ENCODE measurements at places on chromosomes 5 and 9. TPM values are rescaled to one million over a fixed set of nuclear protein-coding genes. Genes with fewer than 3 reads are reported as not detected.
A peak's percentile ranks its signal among the peaks of the same experiment; 100 is the strongest.

DNA sequence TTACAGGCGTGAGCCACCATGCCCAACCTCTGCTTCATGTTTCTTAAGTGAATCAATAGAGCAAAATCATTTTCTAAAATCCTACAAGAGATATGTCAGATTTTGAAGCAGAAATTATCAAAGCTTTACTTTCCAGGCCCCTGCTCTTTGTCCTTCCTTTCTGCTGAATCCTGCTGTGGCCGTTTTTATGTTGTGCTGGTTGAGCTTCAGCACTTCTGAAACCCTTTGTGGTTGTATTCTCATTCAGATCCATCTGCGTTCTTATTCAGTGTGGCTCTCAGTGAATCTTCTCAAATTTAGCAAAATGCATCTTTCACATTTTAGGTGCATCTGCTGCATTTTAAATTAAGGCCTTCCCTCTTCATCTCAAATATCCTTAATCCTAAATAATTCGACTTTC lies 26.0 kb downstream of the JMY start:
- DNase-seq = no peak

DNA sequence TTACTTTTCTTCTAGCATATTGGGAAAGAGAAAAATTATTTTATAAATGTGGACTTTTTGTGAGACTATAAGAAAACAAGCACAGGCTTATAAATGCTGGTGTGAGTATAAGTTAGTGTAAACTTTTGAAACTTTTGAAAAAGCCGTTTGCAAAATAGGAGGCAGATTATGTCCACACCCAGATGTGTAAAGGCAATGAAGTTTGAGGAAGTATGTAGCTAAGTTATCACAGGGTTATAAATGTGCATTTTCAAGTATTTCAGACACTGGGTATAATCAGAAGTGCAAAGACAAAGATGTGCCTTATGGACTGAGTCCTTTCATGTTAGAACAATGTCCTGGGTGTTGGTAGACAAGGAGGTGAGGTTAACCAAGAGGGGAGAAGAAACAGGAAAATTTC lies 85.5 kb downstream of the ANXA1 start:
- no peak for DNase-seq

Gene DHFR
- 64.0 TPM for total RNA-seq

DNA sequence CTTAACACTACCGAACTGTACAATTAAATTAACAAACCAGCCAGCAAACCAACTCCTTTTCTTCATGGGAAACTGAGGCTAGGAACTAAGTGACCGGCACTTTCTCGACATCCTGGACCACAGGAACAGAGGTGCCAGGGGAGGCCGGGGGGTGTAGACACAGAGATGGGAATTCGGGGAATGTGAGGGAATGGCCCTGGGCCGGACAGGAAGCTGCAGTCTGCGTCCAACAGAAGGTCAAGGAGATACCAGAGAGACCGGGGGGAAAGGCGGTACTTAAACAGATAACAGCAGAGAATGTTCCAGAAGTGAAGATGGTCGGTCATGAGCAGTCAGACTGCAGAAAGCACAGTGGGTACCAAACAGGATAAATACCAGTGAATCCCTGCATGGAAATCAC lies 40.3 kb downstream of the DBH start:
- no peak for DNase-seq

- peak; percentile 53 for DNase-seq
Measured at GRCh38 chr5:111735583-111736270, 21.3 kb downstream of the NREP start.

DNA sequence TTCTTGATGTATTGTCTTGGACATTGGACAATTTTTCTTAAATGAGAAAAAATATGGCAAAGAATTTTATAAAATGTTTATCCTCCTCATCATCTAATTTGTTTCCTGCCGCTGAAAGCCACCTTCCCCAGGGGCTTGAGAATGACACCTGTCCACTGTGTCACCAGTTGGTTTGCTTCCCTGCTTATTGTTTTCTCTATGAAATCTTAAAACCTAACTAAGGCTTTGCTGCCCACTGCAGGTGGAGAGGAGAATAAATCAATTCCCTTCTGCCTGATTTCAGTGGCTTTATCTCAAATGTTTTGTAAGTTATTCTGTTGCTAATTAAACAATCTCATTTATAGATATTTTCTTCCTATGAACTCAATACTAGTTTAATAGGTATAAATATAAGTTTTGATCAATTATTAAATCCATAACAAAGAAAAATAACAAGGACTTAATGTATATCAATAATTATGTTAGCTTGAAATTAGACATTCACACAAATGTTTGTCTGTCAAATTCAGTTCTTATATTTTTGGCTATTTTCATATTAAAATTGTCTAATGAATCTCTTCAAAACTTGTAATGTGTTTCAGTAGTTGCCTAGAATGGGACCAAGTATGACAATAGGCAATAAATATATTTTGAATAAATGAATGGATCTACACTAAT lies 822.5 kb downstream of the PTPRD start:
- peak; percentile 26 for DNase-seq

GRCh38 chr5:72151169-72151568 lies 43.9 kb downstream of the MAP1B start:
- DNase-seq = no peak

Gene SPATA31E1
- total RNA-seq = 0.05 TPM

DNA sequence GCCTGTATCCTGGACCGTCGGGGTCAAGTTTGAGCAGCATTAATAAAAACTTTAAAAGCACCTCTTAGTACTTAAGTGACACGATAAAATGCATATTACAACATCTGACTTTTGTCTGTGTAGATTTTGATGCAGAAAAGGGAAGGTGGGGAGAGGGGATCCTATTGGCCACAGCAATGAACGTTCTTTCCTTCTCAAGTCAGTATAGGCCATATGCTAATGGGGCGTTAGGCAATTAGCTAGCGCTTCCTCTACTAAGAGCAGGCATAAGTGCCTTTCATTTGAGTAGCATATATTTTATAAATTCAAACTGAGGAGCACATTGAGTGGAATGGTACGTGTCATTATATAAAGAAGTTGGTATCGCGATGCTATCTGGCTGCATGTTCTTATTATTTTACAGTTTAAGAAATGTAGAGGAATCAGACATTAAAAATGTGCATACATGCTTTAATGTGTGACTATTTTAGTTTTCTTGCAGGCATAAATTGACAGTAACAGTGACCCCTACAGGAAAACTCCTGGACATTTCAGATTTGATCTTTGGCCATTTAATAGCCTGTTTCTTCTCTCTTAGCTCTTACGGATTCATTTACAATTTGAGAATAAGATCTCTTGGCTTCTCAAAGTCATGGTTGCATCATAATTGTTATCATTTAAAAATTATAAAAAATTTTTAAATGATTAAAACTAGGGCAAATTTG lies 1.1 kb upstream of the GNA14 start:
- DNase-seq = no peak

GRCh38 chr9:87022178-87022577 lies 74.9 kb upstream of the GAS1 start:
- no peak for DNase-seq

GRCh38 chr5:134289509-134290113 lies 63.7 kb upstream of the PPP2CA start:
- DNase-seq = peak; percentile 50

- no peak for DNase-seq
Measured at GRCh38 chr5:160384681-160385080, 14.3 kb upstream of the C1QTNF2 start.

GRCh38 chr9:90131568-90131967 lies 511.1 kb downstream of the DIRAS2 start:
- no peak for DNase-seq

Gene AGXT2
- total RNA-seq = not detected

GRCh38 chr5:132408456-132408855 lies 38.9 kb downstream of the SLC22A5 start:
- no peak for DNase-seq

Gene ABITRAM
- 6.0 TPM for total RNA-seq

- no peak for DNase-seq
Measured at GRCh38 chr5:72518001-72518683, 10.9 kb upstream of the ZNF366 start.

All from WTC11 (cell line).